ENCODE measurements at places on chromosomes 11 and 22. TPM values are rescaled to one million over a fixed set of nuclear protein-coding genes. Genes with fewer than 3 reads are reported as not detected.

DNA sequence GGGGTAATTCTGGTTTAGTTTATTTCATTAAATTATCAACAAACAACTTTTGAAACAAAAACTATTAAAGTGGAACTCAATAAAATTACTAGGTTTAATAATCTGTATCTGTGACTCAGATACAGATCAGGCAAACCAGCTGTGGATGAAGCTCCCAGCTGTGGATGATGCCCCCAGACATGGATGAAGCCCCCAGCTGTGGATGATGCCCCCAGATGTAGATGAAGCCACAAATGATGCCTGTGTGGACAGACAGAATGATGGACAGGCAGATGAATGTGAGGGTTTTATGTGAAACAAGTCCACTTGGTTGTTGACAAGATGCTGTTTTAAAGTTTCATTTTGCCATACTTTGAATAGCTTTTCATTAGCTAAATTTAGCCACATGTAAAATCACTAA is 5.8 kb upstream of the ZNF74 start:
- no peak for DNase-seq

- no peak for DNase-seq
These were observed 2.0 kb downstream of the TENM4 start for GRCh38 chr11:79438631-79439409.

DNA sequence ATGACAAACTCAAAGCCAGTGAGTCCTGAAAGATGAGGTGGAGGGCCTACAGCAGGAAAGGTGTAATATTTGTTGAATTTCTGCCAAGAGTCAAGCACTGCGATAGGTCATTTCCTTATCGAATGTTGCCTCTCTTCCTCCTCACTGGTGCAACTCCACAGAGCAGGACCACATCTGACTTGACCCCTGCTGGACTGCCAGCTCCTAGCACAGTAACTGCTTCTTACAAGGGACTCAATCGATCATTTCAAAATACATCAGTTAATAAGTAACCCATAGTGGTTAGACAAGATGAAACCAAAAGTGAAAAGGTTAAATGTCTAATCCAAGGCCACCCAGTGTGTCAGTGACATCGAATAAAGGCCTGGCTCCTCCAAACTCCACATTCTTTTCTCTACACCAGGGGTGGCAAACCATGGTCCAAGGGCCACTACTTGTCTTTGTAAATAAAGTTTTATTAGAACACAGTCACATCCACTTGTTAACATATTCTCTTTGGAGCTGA is 98.5 kb upstream of the CSNK2A3 start:
- DNase-seq: no peak

- no peak for DNase-seq
These were observed 78.4 kb downstream of the CADM1 start for GRCh38 chr11:115425816-115426215.

DNA sequence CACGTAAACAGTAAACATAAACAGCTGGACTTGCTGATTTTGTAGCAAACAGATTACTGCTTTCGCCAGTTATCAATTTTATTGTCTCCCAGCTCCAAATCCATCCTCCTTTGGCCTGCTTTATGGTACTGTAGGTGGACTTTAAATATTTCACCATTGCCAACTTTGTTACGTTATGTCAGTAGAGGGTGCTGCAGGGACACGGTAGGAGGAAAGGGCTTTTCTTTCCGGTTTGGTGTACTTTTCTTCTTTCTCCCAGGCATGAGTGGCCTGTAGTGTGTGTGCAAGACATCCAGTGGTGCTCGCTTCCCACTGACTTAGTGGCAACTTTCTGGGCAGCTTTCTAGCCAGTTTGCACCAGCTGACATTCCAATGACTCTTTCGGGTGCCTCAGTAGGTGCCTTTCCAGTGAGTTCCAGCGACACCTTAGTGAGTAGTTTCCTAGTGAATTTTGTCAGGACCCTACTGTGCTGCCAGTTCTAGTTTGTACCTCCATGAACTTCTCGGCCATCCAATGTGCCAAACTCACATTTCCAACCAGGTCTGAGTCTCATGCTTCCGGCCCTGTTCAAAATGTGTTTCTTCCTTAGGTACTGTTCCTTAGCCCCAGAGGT is 267.6 kb upstream of the TENM4 start:
- no peak for DNase-seq

GRCh38 chr11:13434247-13435205 is 28.5 kb downstream of the BTBD10 start:
- no peak for DNase-seq

- no peak for DNase-seq
These were observed 4.4 kb upstream of the DAGLA start for GRCh38 chr11:61675826-61676225.

GRCh38 chr11:130389335-130389935 is 39.0 kb downstream of the ADAMTS8 start:
- no peak for DNase-seq

DNA sequence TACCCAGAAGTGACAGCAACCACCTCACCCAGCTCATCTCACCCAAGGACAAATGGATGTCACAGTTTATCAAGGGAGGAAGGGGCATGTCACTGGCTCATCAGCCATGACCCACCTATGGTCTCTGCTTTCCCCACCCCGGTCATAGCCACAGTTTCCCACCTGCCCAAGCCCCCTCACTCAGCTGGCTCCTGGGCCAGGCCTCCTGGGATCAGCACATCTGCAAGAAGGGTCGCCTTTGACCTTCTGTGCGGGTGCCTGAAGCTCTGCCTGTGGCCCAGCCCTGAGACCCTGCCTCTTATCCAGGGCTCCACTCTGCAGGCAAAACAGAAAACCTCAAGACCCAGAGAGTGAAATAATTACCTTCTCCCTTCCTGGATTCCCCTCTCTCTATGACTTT is 236.4 kb downstream of the BUD13 start:
- DNase-seq: no peak

GRCh38 chr11:110912437-110912836 is 200.2 kb upstream of the ARHGAP20 start:
- no peak for DNase-seq

DNA sequence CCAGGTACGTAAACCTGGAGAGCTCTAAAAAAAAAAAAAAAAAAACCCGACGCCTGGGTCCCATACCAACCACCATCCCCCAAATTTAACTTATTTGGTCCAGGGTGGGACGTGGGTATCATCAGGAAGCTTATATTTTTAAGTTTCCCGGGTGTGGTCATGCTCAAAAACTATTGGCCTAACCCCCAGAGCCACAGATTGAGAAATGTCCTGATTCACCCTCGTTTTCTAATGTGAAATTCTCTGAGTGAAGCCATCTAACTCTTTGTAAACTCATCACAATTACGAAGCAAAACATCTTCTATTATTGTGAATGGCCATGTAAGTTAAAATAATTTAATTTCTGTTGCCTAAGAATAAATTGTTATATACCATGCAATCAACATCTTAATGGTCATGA is 29.6 kb downstream of the PAK1 start:
- no peak for DNase-seq

- no peak for DNase-seq
These were observed 1.6 kb downstream of the FGF19 start for GRCh38 chr11:69702239-69702691.

DNA sequence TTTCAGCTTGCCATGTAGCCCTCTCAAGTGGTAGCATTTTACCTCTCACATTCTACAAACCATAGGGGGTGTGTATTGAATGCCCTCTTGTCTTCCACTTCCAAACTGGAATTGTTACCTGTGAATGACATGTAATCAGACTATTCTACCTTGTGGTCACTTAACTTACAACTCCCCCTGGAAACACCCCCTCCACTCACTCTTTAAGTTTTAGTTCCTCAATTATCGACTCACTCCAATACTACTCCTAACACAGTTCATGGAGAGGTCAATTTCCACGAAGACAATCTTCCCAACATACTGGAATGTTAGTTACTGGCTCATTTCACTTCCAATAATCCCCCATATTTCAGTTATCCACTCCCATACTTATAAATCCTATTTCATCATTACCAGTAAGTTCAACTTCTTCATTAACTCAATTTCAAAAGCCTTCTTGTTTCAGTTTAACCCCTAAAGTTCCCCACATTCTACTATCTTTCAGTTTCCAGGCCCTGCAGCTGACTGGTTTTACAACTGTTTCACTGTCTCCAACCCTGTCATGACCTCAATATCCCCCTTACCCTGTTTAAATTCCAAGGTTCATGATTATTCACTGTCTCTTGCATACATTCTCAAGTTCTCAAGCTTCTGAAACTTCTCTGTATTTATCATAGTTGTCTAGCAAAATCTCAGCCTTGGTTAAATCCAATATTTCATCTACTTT is 92.5 kb downstream of the C11orf87 start:
- DNase-seq: no peak

GRCh38 chr11:134864233-134864967 is 452.4 kb upstream of the B3GAT1 start:
- DNase-seq: no peak

DNA sequence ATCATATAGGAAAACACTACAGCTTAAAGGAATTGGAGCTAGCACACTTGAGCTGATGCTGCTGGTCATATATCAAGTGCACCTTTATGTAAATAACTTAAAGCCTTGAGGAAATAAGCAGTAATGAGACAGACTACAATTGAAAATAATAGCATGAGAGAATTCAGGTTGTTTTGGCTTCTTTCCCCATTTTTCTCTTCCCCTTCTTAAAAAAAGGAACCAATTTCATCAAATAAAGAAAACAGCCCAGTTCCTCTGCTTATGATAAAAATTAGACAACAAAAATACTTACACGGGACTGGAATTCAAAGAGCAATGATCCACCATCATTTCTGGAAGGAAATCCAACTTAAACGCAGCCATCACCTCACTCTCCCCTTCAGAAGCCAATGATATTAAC is 50.2 kb upstream of the RAPSN start:
- DNase-seq: no peak

GRCh38 chr11:12540913-12541582 is 133.2 kb upstream of the TEAD1 start:
- DNase-seq: peak; percentile 65

GRCh38 chr11:2133241-2134021 is 5.8 kb downstream of the IGF2 start:
- no peak for DNase-seq

GRCh38 chr22:23054531-23055257 is 15.6 kb upstream of the GNAZ start:
- DNase-seq: no peak

- no peak for DNase-seq
These were observed 111.8 kb upstream of the LMO1 start for GRCh38 chr11:8375460-8375859.

GRCh38 chr11:114587398-114587953 is 8.1 kb downstream of the NXPE4 start:
- no peak for DNase-seq

DNA sequence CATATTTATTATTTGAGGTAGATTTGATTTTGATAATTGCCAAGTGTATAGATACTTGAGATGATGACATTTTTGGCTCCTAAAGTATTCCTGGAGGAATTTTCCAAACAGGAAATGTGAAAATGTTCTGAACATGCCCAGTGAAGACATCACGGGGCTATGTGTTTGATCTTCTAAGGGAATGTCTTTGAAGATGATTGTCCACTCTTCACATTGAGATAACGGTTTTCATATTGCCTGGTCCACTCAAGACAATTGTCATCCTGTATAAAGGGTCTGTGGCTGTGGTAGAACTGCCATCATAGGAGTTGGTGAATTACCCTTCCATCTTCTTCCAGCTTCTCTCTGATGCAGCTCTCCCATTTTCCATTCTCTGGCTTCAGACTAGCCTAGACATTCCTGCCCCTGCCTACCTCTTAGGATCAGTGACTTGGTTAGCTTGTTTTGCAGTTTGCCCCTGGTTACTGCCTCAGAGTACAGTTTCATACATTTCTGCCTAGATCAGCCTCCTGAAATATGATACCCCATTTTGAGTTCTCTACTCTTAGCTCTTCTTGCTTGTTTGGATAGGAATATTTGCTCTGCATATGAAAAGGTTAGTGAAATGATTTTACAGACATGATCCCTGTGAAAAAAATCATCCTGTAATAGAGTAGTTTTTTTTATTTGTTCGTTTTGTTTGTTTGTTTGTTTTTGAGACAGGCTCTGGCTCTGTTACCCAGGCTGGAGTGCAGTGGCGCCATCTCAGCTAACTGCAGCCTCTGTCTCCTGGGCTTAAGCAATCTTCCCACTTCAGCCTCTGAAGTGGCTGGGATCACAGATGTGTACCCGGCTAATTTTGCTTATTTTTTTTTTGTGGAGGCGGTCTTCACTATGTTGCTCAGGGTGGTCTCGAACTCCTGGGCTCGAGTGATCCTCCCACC is 111.4 kb upstream of the SORL1-AS1 start:
- DNase-seq: no peak

DNA sequence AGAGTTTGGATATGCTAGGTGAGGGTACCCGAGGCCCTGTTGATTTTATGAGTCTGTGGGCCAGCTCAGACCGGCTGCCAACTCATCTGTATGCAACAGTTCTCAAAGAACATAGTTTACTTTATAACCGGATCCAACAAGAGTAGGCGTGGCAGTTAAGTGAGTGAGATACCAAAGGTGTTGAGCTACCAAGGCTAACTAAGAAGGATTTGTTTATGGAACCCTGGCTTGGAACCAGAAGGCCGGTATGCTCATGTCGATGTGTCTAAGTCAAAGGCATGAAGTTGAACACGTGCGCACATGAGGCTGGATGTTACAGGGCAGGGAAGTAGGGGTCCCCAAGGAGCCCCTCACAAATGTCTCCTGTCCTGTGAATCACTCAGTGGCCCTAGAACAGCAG is at the start of gene KCNJ1:
Gene KCNJ1, minus strand, starts transcription at position 20 of the 400 bp plus-strand sequence. CDS start 27,053 bp downstream, outside the sequence.
- no peak for DNase-seq

GRCh38 chr11:132205496-132205895 is 835.1 kb downstream of the NTM start:
- DNase-seq: no peak

GRCh38 chr11:76642341-76642740 is 28.2 kb downstream of the LRRC32 start:
- no peak for DNase-seq

GRCh38 chr11:114088216-114088615 is 28.7 kb downstream of the ZBTB16 start:
- DNase-seq: no peak

- no peak for DNase-seq
These were observed 347.9 kb downstream of the DLG2 start for GRCh38 chr11:85279267-85279666.

DNA sequence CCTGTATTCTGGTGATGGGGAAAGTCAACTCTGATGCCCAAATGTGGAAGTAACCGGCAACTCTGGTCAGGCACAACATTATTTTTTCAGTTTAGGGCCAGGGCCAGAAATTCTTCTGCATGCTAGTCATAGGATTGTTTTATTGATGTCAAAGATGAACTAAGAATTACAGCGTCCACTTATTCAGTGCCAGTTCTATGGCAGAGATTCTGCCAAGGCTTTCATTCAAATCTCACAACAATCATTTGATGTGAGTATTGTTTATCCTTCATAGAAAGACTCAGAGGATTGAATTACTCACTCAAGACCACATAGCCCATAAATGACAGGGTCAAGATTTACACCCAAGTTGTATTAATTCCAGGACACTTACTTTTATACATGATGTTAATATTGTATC is 87.7 kb downstream of the TMPRSS5 start:
- no peak for DNase-seq

OR52I2 gene
- not detected for total RNA-seq

GALR3 gene
- not detected for total RNA-seq

OR6A2 gene
- total RNA-seq: 0.33 TPM

FDXACB1 gene
- 3.3 TPM for total RNA-seq

LDHAL6A gene
- not detected for total RNA-seq

HORMAD2 gene
- not detected for total RNA-seq

MS4A6A gene
- 341 TPM for total RNA-seq

RAB38 gene
- total RNA-seq: 14.8 TPM

PAMR1 gene
- 11.3 TPM for total RNA-seq
